ENCODE measurements at places on chromosomes 2 and 18. TPM values are rescaled to one million over a fixed set of nuclear protein-coding genes. Genes with fewer than 3 reads are reported as not detected.

GRCh38 chr2:47016172-47016913 is 100.7 kb upstream of the MCFD2 start:
- H3K27ac ChIP-seq, result peak overlapping the region; percentile 91
- no peak overlapping the region for H3K4me3 ChIP-seq
- DNase-seq, result no peak
- no peaks in the 10 kb centered on the region for H3K27me3 ChIP-seq

The VAMP5 gene
- 51.2 TPM for total RNA-seq

DNA sequence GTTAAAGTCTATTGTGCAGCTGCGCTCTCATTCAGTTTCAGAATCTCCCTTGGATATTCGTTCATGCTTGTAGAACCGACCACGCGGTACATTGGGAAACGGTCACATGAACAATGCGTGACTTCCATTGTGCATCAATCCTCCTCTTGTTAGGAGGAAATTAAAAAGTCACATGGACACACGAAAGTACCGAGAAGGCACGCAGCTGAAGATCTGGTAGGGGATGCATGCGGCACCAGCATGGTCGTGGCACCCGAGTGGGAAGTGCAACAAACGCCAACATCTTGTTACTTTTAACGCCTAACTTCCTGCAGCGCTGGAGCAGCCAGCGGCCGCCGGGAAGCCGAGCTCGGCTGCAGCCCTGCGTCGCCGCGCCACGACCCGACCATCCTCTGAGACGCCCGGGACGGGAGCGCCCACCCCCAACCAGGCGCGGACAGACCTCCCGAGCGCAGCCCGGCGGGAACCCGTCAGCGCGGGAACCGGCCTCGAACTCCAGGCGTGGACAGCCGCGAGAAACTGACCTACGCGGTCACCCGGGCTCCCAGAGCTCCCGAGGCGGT is 412 bp downstream of the OSBPL1A start:
- DNase-seq, result peak; percentile 86
- H3K27ac ChIP-seq, result peak overlapping the region; percentile 83
- peak overlapping the region; percentile 88 for H3K4me3 ChIP-seq

GRCh38 chr2:238063414-238064189 is 2.8 kb downstream of the SCLY start:
- H3K4me3 ChIP-seq, result no peak overlapping the region
- H3K27me3 ChIP-seq, result no peaks in the 10 kb centered on the region
- DNase-seq, result no peak
- no peaks in the 10 kb centered on the region for H3K4me1 ChIP-seq
- H3K27ac ChIP-seq, result no peak overlapping the region

DNA sequence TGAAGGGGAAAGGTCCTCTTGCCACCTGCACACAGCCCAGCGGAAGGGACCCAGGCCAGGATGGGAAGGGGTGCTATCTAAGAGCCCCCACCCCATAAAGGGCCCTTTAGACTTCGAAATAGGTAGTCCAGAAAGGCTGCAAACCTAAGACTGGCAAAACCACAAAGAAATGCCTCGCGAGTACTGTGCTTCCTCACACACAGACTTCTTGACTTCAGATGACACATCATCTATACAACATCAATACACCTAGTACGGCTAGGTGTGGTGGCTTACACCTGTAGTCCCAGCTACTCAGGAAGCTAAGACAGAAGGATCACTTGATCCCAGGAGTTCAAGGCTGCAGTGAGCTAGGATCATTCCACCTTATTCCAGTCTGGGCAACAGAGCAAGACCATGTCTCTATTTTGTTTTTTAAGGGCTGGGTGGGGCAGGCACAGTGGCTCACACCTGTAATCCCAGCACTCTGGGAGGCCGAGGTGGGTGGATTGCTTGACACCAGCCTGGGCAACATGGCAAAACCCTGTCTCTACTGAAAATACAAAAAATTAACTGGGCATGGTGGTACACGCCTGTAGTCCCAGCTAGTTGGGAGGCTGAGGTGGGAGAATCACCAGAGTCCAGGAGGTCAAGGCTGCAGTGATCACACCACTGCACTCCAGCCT is 125.8 kb downstream of the CABLES1 start:
- H3K27me3 ChIP-seq, result no peaks in the 10 kb centered on the region
- H3K36me3 ChIP-seq, result no peaks in the 10 kb centered on the region
- no peak for DNase-seq
- H3K4me3 ChIP-seq, result no peak overlapping the region
- H3K27ac ChIP-seq, result no peak overlapping the region

DNA sequence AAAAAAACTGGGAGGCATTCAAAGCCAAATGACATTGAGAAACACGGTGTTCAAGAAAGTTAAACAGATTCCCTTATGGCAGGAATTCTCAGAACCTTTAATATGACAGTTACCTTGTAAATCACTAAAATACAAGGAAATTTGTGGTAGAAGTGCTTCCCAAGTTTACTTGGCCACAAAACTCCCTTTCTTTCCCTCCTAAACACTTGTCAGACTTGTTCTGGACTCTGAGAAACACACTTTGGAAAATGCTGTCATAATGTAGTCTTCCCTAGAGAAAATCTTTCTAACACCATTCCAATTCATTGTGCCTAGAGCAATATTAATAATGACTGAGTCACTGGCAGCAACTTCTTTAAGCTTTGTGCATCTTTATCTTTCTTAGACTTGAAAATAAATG is 140.4 kb downstream of the ANKRD44 start:
- no peaks in the 10 kb centered on the region for H3K4me1 ChIP-seq
- no peaks in the 10 kb centered on the region for H3K36me3 ChIP-seq
- no peak for DNase-seq

- H3K27ac ChIP-seq, result no peak overlapping the region
- no peaks in the 10 kb centered on the region for H3K36me3 ChIP-seq
- H3K4me1 ChIP-seq, result no peaks in the 10 kb centered on the region
- no peak overlapping the region for H3K4me3 ChIP-seq
These were observed 132.7 kb downstream of the EVA1A start for GRCh38 chr2:75428060-75428459.

The SAG gene
- not detected for total RNA-seq

GRCh38 chr2:95760806-95761525 is 169.2 kb downstream of the TRIM43 start:
- H3K4me3 ChIP-seq, result no peak overlapping the region
- H3K36me3 ChIP-seq, result no peaks in the 10 kb centered on the region
- H3K4me1 ChIP-seq, result no peaks in the 10 kb centered on the region
- H3K27ac ChIP-seq, result no peak overlapping the region
- DNase-seq, result no peak
- no peaks in the 10 kb centered on the region for H3K27me3 ChIP-seq

The KIF3C gene
- 5.7 TPM for total RNA-seq

The NGEF gene
- 0.28 TPM for total RNA-seq

GRCh38 chr2:16185801-16186272 is 245.5 kb downstream of the MYCN start:
- no peaks in the 10 kb centered on the region for H3K36me3 ChIP-seq
- no peaks in the 10 kb centered on the region for H3K27me3 ChIP-seq
- no peak overlapping the region for H3K27ac ChIP-seq
- DNase-seq, result no peak
- no peak overlapping the region for H3K4me3 ChIP-seq

The AQP4 gene
- total RNA-seq, result 0.83 TPM

The ADD2 gene
- total RNA-seq, result 1.3 TPM

GRCh38 chr2:71938108-71938507 is 209.6 kb downstream of the CYP26B1 start:
- no peak for DNase-seq
- no peak overlapping the region for H3K27ac ChIP-seq
- H3K4me3 ChIP-seq, result no peak overlapping the region
- H3K27me3 ChIP-seq, result no peaks in the 10 kb centered on the region
- H3K4me1 ChIP-seq, result peaks cover 24% of the 10 kb centered on the region

The SLC19A3 gene
- 8.2 TPM for total RNA-seq

GRCh38 chr2:29192526-29192925 is 77.3 kb downstream of the CLIP4 start:
- H3K27ac ChIP-seq, result no peak overlapping the region
- H3K4me3 ChIP-seq, result no peak overlapping the region
- no peaks in the 10 kb centered on the region for H3K27me3 ChIP-seq
- H3K36me3 ChIP-seq, result peaks cover 5% of the 10 kb centered on the region
- H3K4me1 ChIP-seq, result no peaks in the 10 kb centered on the region

GRCh38 chr2:184743096-184743495 is 144.8 kb downstream of the ZNF804A start:
- no peak overlapping the region for H3K27ac ChIP-seq
- no peaks in the 10 kb centered on the region for H3K4me1 ChIP-seq
- H3K27me3 ChIP-seq, result no peaks in the 10 kb centered on the region

DNA sequence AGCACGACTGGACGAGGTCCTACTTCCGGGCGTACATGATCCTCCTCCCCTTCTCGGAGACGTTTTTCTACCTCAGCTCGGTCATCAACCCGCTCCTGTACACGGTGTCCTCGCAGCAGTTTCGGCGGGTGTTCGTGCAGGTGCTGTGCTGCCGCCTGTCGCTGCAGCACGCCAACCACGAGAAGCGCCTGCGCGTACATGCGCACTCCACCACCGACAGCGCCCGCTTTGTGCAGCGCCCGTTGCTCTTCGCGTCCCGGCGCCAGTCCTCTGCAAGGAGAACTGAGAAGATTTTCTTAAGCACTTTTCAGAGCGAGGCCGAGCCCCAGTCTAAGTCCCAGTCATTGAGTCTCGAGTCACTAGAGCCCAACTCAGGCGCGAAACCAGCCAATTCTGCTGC is 24.8 kb downstream of the LYPD1 start:
- no peak overlapping the region for H3K4me3 ChIP-seq
- H3K27me3 ChIP-seq, result no peaks in the 10 kb centered on the region
- H3K27ac ChIP-seq, result no peak overlapping the region
- DNase-seq, result no peak

The IL1F10 gene
- total RNA-seq, result not detected

- no peaks in the 10 kb centered on the region for H3K27me3 ChIP-seq
- no peaks in the 10 kb centered on the region for H3K36me3 ChIP-seq
- peak; percentile 85 for DNase-seq
- peak within 1 kb of the TSS; percentile 74 for H3K4me3 ChIP-seq
- peak within 1 kb of the TSS; percentile 76 for H3K27ac ChIP-seq
- H3K4me1 ChIP-seq, result no peaks in the 10 kb centered on the region
These were observed at the start of gene INPP4A for GRCh38 chr2:98444436-98445176. INPP4A (plus strand) TSS chr2:98444858; CDS start chr2:98520049, 75,191 bp downstream.

GRCh38 chr2:38171208-38171855 is 95.4 kb upstream of the CYP1B1 start:
- H3K27ac ChIP-seq, result no peak overlapping the region
- no peaks in the 10 kb centered on the region for H3K27me3 ChIP-seq
- DNase-seq, result no peak

GRCh38 chr2:25324905-25325592 is 16.7 kb downstream of the DNMT3A start:
- peak; percentile 85 for DNase-seq
- peak overlapping the region; percentile 61 for H3K27ac ChIP-seq
- H3K36me3 ChIP-seq, result peaks cover 11% of the 10 kb centered on the region
- peaks cover 54% of the 10 kb centered on the region for H3K4me1 ChIP-seq
- no peak overlapping the region for H3K4me3 ChIP-seq
- H3K27me3 ChIP-seq, result no peaks in the 10 kb centered on the region

The HOXD13 gene
- 18.7 TPM for total RNA-seq

DNA sequence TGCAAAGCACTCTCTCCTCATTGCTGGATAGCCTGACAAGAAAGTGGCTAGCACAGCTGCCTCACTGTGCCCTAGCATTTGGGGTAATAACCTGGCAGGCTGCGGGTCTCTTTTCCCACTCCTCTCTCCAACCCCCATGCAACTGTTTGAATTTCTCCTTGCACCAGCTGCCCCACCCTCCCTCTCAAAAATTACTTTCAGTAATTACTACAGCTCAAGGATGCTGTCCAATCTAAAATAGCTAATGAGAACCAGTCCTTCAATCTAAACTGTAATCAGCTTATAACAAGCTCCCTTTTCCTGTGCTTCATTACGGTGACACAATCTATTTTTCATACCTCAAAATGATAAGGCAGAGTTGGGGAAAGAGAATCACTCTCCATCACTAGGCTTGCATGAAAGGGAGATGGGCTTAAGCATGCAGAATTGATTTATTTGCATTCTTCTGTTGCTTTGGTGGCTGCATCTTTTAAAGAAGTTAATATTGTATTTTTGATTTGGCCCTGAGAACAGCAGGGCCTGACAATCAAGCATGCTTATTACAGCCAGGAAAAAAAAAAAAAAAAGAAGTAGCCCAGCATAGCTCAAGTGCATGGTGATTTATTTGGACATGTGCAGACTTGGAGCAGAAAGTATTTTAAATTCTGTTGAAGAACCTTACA is 881.8 kb downstream of the SLC4A3 start:
- H3K36me3 ChIP-seq, result no peaks in the 10 kb centered on the region
- DNase-seq, result no peak
- no peaks in the 10 kb centered on the region for H3K27me3 ChIP-seq

The UPP2 gene
- not detected for total RNA-seq

The MPPE1 gene
- 16.4 TPM for total RNA-seq

The ABCG5 gene
- total RNA-seq, result not detected

- no peaks in the 10 kb centered on the region for H3K36me3 ChIP-seq
- H3K27me3 ChIP-seq, result no peaks in the 10 kb centered on the region
- no peak overlapping the region for H3K4me3 ChIP-seq
- no peaks in the 10 kb centered on the region for H3K4me1 ChIP-seq
These were observed 96.6 kb upstream of the STK17B start for GRCh38 chr2:196268025-196268424.

GRCh38 chr18:44143072-44143471 is 537.6 kb upstream of the SETBP1 start:
- no peak overlapping the region for H3K4me3 ChIP-seq
- no peak overlapping the region for H3K27ac ChIP-seq
- no peaks in the 10 kb centered on the region for H3K4me1 ChIP-seq
- H3K27me3 ChIP-seq, result no peaks in the 10 kb centered on the region

GRCh38 chr18:29087616-29088246 is 910.8 kb upstream of the CDH2 start:
- H3K27me3 ChIP-seq, result no peaks in the 10 kb centered on the region
- no peak for DNase-seq
- no peaks in the 10 kb centered on the region for H3K4me1 ChIP-seq
- H3K36me3 ChIP-seq, result no peaks in the 10 kb centered on the region

The VIT gene
- total RNA-seq, result 13.2 TPM

DNA sequence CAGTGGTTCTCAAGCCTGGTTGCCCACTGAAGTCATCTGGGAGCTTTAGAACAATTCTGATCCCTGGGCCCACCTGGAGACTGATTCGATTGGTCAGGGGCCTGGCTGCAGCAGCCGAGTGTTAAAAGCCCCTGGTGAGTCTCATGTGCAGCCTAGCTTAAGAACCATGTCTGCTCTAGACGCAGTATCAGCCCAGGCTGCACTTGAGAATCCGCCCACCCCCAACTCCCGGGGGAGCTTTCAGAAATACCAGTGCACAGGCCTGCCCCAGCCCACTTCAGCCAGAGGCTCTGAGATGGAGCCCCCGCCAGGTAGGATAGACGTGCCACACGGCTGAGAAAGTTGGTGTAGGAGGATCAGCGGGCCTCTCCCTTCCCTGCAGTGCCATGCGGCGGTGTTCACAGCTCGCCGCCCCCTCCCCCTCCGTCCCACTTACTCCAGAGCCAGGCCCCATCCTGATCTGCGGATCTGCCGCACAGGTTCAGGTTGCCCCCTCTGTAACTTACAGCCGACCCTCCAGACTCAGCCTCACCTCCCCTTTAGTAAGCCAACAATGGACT is 209.0 kb upstream of the RAB12 start:
- DNase-seq, result no peak
- no peaks in the 10 kb centered on the region for H3K4me1 ChIP-seq

GRCh38 chr2:173539615-173540014 is 184.9 kb downstream of the CDCA7 start:
- DNase-seq, result no peak
- H3K4me3 ChIP-seq, result no peak overlapping the region
- no peak overlapping the region for H3K27ac ChIP-seq
- no peaks in the 10 kb centered on the region for H3K27me3 ChIP-seq
- H3K36me3 ChIP-seq, result no peaks in the 10 kb centered on the region
- H3K4me1 ChIP-seq, result no peaks in the 10 kb centered on the region

- no peaks in the 10 kb centered on the region for H3K4me1 ChIP-seq
- H3K27me3 ChIP-seq, result no peaks in the 10 kb centered on the region
- H3K27ac ChIP-seq, result no peak overlapping the region
- H3K36me3 ChIP-seq, result no peaks in the 10 kb centered on the region
- no peak for DNase-seq
These were observed 1099.9 kb downstream of the DPP10 start for GRCh38 chr2:115542331-115542730.
